ENCODE measurements at places on chromosomes 2 and 18.

GRCh38 chr2:32357318-32358110 lies 691 bp downstream of the BIRC6 start:
- peak; percentile 20 for ATAC-seq

DNA sequence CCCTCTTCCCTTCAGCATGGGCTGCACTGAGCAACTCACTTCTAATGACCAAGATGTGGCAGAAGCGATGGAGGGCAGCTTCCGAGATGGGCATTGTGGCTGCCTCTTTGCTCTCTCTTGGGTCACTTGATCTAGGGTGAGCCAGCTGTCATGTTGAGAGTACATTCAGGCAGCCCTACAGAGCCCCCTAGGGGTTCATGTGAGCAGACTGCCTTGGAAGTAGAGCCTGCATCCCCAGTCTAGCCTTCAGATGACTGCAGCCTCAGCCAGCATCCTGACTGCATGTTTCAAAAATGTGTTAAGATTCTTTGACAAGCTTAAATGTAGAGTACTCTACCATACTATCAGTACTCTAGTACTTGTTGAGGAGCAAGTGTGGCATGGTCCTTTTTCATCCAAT lies 143.9 kb downstream of the NCK2 start:
- ATAC-seq = peak; percentile 88

GRCh38 chr2:166135152-166135848 lies 7.5 kb upstream of the SCN1A start:
- no peak for ATAC-seq

- ATAC-seq = no peak
Measured at GRCh38 chr2:206477296-206477695, 34.0 kb downstream of the ADAM23 start.

DNA sequence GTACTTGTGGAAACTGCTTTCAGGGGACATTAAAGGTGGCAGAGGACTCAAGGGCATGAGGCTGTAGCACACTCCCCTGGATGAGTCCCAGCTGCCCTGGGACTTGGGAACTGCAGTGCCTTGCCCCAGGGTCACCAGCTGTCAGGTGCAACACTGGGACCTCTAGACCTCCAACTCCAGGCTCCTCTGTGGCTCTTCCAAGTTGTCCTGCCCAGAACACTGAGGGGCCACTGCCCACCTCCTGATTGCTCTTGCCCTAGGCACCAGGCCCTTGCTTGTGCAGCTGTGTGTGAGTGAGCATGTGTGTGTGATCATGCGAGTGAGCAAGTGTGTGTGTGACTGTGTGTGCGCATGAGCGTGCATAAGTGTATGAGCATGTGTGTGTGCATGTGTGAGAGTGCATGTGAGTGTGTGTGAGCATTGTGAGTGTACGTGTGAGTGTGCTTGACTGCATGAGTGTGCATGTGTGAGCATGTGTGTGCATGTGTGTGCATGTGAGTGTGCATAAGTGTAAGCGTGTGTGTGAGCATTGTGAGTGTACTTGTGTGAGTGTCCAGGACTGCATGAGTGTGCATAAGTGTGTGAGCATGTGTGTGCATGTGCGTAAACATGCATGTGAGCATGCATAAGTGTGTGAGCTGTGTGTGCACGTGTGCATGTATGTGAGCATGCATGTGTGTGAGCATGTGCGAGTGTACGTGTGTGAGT lies 301.5 kb downstream of the NDUFA10 start:
- no peak for ATAC-seq

- no peak for ATAC-seq
Measured at GRCh38 chr18:9765501-9765900, 57.4 kb downstream of the RAB31 start.

GRCh38 chr2:80361904-80362303 lies 57.4 kb upstream of the LRRTM1 start:
- ATAC-seq = no peak
